Stimulated activated CD4-positive, alpha-beta T cell treated with anti-CD3 and anti-CD28 coated beads, Interleukin-2, amount 100 ng/mL, for 24 hours (primary cell): ENCODE measurements at places on chromosomes 16 and 17.
A peak's percentile ranks its signal among the peaks of the same experiment; 100 is the strongest.

DNA sequence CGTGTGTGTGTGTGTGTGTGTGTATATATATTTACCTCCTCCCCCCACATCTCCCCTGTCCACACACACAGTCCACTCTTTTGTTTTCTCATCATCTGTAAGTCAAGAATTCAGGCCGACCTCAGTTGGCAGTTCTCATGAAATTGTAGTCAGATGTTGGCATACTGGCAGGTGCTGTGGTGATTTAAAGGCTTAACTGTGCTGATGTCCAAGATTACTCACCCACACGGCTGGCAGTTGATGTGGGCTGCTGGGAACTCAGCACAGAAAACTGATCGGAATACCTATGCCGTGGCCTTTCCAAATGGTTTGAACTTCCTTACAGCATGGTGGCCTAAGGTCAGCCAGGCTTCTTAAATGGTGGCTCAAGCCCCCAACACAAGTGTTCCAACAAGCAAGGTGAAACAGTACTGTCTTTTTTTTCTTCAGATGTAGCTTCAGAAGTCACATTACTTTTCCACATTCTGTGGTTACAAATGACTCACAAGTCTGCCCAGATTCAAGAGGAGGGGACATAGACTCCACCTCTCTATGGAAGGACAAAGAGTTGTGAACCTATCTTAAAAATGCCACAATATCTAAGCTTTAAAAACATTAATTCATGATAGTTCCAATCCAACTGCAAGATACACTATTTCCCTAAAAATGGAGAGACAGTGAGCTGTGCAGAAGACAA, 198.5 kb upstream of the HS3ST4 start:
- DNase-seq = no peak

DNA sequence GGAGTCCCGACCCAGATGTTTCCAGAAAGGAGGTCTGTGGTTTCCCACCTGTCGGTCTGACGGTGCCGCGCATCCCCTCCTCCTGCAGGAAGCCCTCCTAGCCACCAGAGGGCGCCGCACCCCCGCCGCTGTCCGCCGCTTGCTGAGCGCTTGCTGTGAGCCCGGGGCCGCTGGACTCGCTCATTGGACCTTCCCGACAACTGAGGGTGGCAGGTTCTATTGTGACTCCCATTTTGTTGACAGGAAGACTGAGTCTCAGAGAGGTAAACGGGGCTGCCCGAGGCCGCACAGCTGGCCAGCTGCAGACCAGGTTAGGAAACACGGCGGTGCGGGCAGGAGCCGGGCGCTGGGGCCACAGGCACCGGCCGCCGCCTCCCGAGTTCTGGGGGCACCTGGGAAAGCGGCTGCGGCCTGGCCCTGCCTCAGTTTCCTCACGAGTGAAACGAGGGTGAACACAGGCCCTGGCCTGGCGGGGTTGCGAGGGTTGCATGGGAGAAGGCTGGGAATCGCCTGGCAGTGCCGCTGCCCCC, 191.1 kb upstream of the CIBAR2 start:
- peak; percentile 85 for DNase-seq

- no peak for DNase-seq
Measured at GRCh38 chr16:19288872-19289799, 3.6 kb downstream of the CLEC19A start.

- DNase-seq = no peak
Measured at GRCh38 chr16:59108374-59108773, 374.3 kb upstream of the GOT2 start.

GRCh38 chr17:21298056-21298982, 13.8 kb downstream of the MAP2K3 start:
- DNase-seq = no peak

GRCh38 chr17:40671282-40671681, 6.3 kb upstream of the KRT222 start:
- DNase-seq = no peak

- no peak for DNase-seq
Measured at GRCh38 chr16:1980030-1980769, 1.1 kb downstream of the NOXO1 start.

- DNase-seq = no peak
Measured at GRCh38 chr17:43199633-43200032, 12.0 kb upstream of the TMEM106A start.

- no peak for DNase-seq
Measured at GRCh38 chr16:17068524-17068923, 402.2 kb downstream of the XYLT1 start.

DNA sequence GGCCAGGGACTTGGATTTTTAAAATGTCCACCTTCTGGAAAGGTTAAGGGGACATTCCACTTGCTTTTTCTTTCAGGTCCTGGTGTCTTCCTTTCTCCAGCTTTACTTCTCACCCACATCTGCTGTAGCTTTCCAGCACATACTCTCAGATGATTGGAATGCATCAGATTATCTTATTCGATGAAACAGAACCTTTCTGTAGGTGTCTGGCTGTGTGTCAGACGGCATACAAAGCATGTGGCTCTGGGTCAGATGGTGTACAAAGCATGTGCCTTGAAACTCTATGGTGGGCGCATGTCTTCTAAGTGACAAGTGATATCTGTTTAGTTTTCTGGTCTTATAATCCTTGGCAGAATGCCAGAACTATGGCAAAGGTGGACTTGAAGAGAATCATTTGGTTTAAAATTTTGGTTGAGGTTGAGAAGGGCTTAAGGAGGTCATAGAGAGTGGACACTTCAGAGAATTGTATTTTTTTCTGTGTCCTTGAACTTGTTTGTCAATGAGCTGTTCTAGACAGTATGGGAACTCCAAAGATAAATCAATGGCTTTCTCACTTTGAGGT, 125.3 kb downstream of the FTO start:
- no peak for DNase-seq

GRCh38 chr17:56983366-56983765, 5.4 kb downstream of the SCPEP1 start:
- DNase-seq = no peak

- DNase-seq = no peak
Measured at GRCh38 chr17:69314246-69315065, 12.5 kb downstream of the ABCA5 start.

- no peak for DNase-seq
Measured at GRCh38 chr16:8894736-8895334, 12.7 kb downstream of the LITAFD start.

DNA sequence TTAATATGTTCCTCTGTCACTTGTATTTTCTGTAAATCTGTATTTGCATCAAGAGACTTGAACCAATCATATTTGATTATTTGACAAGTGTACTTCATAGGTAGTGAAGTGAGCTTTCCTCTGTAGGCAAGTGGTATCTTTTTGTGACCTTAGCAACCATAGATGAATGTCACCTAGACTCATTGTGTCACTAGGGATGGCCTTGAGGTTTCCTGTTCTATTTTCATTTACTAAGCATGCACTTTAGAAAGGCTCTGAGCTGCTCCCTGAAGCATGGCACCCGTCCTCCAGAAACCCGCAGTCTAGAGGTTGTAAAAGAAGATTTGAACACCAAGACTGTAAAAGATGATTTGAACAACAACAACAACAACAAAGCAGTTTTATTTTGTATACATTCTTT, 151.7 kb downstream of the PRKCB start:
- no peak for DNase-seq

DNA sequence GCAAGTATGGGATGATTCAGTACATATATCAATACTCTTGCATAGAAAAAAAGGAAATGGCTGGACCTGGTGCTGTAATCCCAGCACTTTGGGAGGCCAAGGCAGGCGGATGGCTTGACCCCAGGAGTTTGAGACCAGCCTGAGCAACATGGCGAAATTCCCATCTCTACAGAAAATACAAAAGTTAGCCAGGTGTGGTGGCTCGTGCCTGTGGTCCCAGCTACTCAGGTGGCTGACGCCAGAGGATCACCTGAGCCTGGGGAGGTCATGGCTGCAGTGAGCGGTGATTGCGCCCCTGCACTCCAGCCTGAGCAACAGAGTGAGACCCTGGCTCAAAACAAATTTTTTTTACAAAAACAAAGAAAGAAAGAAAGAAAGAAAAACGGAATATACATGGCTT, 7.1 kb upstream of the SGF29 start:
- DNase-seq = no peak

- DNase-seq = no peak
Measured at GRCh38 chr17:5210614-5211252, 19.1 kb upstream of the ZNF594 start.

GRCh38 chr17:28065706-28066105, 23.2 kb downstream of the NLK start:
- DNase-seq = no peak

DNA sequence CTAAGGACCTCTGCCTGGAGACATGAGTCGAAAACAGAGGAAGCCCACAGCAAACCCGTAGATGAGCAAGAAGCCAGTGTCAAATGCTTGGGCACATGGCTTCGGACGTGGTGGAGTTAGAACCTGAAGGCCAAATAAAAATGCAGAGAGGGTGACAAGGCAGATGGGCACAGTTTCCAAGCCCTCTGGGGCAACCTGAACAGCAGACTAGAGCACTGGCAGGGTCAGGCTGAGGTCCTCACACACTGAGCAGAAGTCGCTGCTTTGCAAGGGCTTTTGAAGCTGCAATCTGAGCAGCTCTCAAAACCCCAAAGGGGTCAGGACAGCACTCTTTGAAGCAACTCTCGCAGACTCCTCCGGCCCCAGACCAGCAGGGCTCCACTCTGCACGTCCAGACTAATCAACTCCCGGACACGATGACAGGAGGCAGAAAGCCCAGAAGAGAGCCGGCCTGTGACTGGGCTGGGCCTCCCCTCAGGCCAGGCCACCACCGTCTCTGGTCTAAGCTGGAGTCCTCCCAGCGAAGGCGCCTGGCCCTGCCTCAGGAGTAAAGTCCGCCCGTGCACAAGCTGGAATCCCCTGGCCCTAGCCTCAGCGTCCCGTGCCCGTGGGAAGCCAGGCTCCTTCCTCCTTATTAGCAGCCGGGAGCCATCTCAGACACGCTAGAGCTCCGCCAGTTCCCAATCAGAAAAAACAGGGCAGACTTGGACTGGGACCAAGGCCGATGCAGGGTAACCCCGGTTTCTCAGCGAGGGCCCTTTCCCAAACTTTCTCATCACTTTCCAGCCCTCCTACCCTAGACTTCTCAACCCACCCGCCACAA, 924 bp downstream of the SMARCD2 start:
- DNase-seq = peak; percentile 34

DNA sequence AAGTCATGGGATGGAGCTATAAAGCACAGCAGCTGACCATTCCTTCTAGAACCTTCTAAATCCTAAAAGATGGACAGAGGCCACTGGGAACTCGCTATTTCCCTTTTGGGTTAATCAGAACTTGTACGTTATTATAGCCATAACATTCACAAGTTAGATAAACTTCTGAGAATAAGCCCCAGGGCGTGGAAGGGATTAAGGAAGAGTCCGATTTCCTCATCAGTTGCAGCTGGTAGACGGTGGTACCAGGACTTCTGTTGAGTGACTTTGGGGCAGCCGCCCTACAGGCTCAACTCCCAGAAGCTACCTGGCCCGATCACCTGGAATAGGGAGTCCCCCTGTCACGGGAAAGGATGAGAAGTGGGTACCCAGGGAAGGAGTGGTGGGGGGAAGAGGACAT, 370.1 kb upstream of the ZFHX3 start:
- no peak for DNase-seq

DNA sequence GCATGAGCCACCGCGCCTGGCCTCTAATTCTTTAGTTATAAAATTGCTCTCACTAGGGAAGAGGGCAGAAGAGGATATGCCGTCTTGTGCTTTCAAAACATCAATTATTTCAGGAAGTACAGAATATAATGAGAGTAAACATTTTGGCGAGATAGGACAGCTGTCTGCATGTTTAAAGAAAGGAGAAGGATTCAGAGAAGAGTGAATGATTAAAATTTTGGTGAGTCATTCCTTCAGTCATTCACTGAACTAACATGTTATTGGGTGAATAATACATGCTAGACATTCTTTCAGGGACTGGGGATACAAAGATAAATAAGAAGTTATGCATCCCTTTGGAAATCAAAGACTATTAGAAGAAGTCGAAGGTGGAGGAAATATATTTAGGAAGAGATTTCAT, 590.3 kb upstream of the GOT2 start:
- DNase-seq = no peak

DNA sequence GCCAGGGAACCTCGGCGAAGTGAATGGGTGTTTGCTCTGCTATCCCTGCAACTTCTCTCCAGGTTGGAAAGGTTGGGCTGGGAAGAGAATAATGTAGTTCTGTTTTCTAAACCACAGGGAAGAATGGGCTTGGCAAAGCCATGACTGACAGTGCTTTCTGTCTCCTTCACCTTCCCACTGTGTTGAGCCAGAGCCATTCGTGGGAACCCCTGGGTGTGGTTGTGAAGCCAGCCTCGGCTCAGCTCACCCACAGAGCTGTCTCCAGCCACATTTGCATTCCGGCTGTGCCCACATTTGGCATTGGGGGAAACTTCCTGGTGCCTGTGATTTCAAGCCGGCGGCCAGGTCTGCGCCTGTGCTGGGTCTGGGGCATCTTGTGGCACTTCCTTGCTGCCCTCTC, 39.9 kb downstream of the BAIAP2 start:
- DNase-seq = no peak

GRCh38 chr17:41848788-41849187, 11.2 kb downstream of the KLHL10 start:
- no peak for DNase-seq

DNA sequence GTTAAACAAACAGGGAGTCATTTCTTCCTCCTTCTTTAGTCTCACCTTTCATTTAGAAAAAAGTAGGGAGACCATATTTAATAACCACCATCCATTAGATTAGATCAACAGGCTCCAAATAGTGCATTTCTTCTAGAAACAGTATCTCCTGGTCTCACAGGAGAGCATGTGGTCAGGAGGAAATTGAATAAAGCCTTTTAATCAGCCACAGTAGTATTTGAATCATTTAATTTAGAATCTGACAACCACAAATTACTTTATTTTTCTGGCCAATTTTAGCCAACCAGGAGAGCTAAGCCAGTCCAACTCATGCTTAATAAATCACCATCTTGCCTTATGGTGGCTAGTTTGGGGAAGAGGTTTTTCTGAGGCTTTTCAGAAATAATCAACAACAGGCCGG, 26.3 kb upstream of the ZFP90 start:
- no peak for DNase-seq

- DNase-seq = peak; percentile 42
Measured at GRCh38 chr17:7133424-7133823, 18.8 kb upstream of the ASGR2 start.
